Ascending aorta (tissue), 2 donors: ENCODE measurements at places on chromosomes 2 and 18.

DNA sequence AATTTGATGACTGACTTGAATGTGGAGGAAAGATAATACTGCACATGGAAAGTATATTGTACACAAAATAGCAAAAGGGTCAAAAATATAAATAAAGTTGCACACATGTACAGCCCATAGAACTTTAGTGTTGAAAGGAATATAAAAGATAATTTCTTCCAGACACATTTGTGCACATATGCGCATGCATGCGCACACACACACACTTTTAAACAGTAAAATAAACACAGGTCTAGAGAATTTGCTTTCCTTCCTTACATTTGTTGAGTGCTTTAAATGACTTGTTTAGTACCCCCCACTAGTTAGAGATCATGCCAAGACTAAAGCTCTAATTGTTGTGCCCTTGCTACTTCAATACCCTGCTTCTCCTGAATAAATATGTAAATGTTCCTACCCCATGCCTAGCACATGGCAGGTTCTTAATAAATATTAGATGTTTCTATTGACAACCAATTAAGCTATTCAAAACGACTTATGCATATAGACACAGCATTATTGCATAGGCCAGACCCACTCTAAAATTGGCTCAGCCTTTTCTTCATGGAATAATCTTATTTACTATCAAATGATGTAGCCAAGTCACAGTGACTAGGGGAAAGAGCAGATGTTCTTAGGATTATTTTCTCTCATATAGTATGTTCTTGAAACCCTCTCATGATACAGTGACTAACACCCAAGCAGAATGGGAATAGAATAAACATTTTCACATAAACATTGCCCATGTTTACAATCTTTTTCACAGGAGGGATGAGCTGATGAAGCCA, 165.5 kb upstream of the ACVR2A start:
- DNase-seq: no peak
- no peak overlapping the region for H3K4me3 ChIP-seq
- H3K4me1 ChIP-seq: no peaks in the 10 kb centered on the region
- no peaks in the 10 kb centered on the region for H3K27me3 ChIP-seq
- no peak overlapping the region for H3K27ac ChIP-seq

DNA sequence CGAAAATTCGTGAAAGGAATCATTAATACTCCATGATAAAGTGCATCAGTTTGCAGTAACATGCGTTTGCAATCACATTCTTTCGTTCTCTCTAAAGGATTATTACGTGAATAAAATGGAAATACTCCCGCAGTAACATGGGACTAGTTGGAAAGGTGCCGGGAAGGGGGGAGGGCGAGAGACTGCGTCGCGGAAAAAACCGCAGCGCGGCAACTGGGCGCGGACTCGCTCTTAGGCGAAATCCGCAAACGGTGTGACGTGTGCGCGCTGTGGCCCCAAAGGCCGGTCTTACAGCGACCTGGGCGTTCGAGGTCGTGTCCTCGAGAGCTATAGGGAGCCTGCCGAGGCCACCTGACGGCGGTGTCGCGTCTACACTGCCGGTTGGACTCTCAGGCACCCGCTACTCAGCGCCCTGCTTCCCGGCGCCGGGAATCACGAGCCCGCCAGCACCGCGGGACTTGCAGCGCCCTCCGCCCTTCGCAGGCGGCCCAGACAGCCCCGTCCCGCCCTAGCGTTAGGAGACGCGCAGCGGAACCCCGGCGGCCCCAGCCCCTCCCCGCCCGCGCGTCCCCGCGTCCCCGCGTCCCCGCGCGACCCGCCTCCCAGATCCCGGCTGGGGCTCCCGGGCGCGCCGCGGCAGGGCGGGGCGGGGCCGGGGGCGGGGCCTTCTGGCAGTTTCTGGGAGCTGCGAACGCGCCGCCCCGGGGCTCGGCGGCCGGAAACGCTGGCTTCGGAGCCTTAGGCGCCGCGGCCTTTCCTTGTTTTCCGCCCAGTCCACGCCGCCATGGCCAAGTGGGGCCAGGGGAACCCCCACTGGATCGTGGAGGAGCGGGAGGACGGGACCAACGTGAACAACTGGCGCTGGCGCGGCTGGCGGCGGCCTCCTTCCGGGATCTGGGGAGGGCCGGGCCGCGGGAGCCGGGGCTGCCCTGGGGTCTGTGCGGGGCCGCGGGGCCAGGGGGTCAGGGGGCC, 15.1 kb downstream of the C2orf74 start:
- no peaks in the 10 kb centered on the region for H3K27me3 ChIP-seq
- H3K4me3 ChIP-seq: peak overlapping the region; percentile 90
- peak; percentile 76 for DNase-seq
- peaks cover 40% of the 10 kb centered on the region for H3K4me1 ChIP-seq
- peak overlapping the region; percentile 99 for H3K27ac ChIP-seq

GRCh38 chr2:205161156-205161839, 521.0 kb upstream of the NRP2 start:
- H3K36me3 ChIP-seq: no peaks in the 10 kb centered on the region
- no peak overlapping the region for H3K27ac ChIP-seq
- no peak for DNase-seq
- no peaks in the 10 kb centered on the region for H3K27me3 ChIP-seq
- no peaks in the 10 kb centered on the region for H3K4me1 ChIP-seq

DNA sequence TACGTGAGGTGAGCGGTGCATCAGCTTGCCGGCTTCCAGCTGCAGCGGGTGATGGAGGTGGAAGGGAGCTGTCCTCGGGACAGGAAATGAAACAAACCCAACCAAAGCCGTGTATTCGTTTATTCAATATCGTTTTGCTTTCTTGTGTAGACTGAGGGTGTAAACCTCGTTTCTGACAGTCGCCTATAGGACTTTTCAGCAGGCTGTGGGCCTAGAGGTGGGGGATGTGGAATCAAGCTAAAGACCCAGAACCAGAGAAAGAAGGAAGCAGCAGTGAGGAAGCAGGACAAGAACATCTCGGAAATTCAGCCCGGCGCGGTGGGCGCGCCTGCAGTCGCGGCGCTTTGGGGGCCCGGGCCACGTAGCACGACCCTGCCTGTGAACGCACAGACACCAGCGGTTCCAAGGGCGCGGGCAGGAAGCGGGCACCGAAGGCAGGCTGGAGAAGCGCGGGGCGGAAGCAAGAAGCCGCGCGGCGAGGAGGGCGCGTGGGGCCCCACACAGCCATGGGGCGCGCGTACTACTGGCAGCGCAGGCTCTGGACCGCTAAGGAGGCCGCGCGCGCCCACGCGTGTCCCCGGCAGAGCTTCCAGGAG, 755 bp upstream of the ATP9B start:
- peak overlapping the region; percentile 93 for H3K27ac ChIP-seq
- H3K4me3 ChIP-seq: peak overlapping the region; percentile 89
- DNase-seq: no peak
- H3K4me1 ChIP-seq: peaks cover 17% of the 10 kb centered on the region

- H3K36me3 ChIP-seq: no peaks in the 10 kb centered on the region
- no peaks in the 10 kb centered on the region for H3K27me3 ChIP-seq
Observed at GRCh38 chr18:73793386-73793785, 354.2 kb downstream of the FBXO15 start.

DNA sequence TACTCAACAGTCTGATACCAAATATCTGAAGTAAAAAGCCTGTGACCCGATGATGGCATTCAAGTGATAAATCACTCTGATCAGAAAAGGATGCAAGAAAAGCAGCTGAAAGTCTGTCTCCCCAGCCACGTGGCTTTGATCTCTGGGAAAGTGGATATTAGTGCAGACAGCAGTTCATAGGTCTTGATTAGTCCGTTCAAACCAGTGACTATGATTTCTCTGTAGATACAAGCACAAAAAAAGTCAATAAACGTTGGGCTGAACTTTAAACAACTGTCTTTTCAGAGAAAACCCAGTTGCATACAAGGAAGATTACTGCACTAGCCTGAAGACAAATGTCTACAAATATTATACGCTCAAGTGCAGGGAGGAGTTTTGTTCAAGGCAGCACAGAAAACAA, 107.7 kb upstream of the CDC42EP3 start:
- H3K36me3 ChIP-seq: no peaks in the 10 kb centered on the region
- no peaks in the 10 kb centered on the region for H3K27me3 ChIP-seq
- peaks cover 3% of the 10 kb centered on the region for H3K4me1 ChIP-seq
- H3K4me3 ChIP-seq: no peak overlapping the region
- no peak for DNase-seq

DNA sequence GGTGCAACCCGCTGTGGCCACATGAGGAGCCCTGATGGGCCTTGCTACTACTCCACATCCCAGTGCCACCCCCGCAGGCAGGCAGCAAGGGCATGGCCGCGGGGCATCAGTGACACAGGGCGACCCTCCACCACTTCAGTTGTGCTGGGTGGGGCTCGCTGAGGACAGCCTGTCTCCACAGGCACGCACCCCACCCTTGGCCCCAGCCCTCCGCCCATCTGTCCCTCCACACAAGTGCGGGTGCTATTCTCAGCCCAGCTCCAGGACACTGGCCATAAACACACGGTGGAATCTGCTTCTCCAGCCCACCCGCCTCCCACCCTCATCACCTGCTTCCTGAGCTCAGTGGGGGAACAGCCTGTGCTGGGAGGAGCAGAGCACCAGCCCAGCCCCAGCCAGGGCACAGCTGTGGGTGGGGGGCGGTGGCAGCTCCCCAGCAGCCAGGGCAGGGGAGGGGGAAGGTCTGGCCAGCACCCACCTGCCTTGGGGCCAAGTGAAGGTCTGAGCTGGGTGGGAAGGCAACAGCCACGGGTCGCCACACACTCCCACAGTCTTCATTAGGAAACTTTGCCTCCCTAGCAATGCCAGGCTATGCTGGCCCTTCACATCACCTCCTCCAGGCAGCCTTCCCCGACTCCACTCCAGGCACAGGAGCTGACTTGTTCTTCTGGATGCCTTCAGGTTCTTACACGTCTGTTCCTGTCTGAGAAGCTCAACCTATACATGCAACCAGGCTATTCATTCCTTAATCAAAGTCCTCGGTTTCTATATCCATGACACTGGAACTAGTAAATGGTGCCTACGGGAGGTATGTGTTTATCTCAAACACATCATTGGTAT, 16.5 kb downstream of the BIN1 start:
- H3K36me3 ChIP-seq: no peaks in the 10 kb centered on the region

DNA sequence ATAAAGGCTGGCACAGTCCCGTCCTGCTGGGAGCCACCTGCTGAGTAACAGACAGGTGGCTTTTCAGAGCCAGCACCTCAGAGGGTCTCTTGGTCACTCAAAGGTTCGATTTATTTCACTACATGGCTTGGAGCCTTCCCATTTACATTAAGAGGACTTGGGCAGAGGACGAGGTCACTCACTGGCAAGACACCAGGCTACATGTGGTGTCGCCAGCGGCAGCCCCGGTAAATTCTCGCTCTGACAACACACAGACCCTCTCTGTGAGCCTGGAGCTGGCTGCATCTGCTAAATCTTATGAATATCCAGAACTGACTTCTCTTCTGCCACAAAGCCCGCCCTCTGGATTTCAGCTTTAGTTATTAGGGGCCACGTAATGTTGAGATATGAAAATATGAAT, 254.7 kb downstream of the VAPA start:
- H3K27ac ChIP-seq: no peak overlapping the region
- DNase-seq: no peak
- H3K27me3 ChIP-seq: no peaks in the 10 kb centered on the region
- no peaks in the 10 kb centered on the region for H3K36me3 ChIP-seq
- peaks cover 13% of the 10 kb centered on the region for H3K4me1 ChIP-seq

GRCh38 chr2:217208867-217209266, 349.0 kb upstream of the TNP1 start:
- no peak overlapping the region for H3K27ac ChIP-seq
- no peaks in the 10 kb centered on the region for H3K27me3 ChIP-seq
- H3K36me3 ChIP-seq: no peaks in the 10 kb centered on the region
- no peak for DNase-seq
- no peak overlapping the region for H3K4me3 ChIP-seq

- H3K27ac ChIP-seq: no peak overlapping the region
- no peak overlapping the region for H3K4me3 ChIP-seq
- no peaks in the 10 kb centered on the region for H3K27me3 ChIP-seq
- no peaks in the 10 kb centered on the region for H3K4me1 ChIP-seq
Observed at GRCh38 chr2:178279142-178279541, 84.8 kb downstream of the OSBPL6 start.

GRCh38 chr2:55649211-55649610, 31.8 kb upstream of the PPP4R3B start:
- H3K4me1 ChIP-seq: no peaks in the 10 kb centered on the region
- no peak for DNase-seq
- H3K27me3 ChIP-seq: no peaks in the 10 kb centered on the region
- H3K36me3 ChIP-seq: peaks cover 25% of the 10 kb centered on the region
- no peak overlapping the region for H3K4me3 ChIP-seq

GRCh38 chr2:96197546-96198255, 10.9 kb downstream of the STARD7 start:
- peaks cover 3% of the 10 kb centered on the region for H3K4me1 ChIP-seq
- no peak overlapping the region for H3K4me3 ChIP-seq
- H3K27ac ChIP-seq: no peak overlapping the region
- H3K27me3 ChIP-seq: no peaks in the 10 kb centered on the region
- peaks cover 21% of the 10 kb centered on the region for H3K36me3 ChIP-seq
- DNase-seq: no peak

GRCh38 chr2:217075268-217076057, 215.6 kb upstream of the TNP1 start:
- peak overlapping the region; percentile 73 for H3K27ac ChIP-seq
- no peak overlapping the region for H3K4me3 ChIP-seq
- no peaks in the 10 kb centered on the region for H3K27me3 ChIP-seq
- DNase-seq: no peak

DNA sequence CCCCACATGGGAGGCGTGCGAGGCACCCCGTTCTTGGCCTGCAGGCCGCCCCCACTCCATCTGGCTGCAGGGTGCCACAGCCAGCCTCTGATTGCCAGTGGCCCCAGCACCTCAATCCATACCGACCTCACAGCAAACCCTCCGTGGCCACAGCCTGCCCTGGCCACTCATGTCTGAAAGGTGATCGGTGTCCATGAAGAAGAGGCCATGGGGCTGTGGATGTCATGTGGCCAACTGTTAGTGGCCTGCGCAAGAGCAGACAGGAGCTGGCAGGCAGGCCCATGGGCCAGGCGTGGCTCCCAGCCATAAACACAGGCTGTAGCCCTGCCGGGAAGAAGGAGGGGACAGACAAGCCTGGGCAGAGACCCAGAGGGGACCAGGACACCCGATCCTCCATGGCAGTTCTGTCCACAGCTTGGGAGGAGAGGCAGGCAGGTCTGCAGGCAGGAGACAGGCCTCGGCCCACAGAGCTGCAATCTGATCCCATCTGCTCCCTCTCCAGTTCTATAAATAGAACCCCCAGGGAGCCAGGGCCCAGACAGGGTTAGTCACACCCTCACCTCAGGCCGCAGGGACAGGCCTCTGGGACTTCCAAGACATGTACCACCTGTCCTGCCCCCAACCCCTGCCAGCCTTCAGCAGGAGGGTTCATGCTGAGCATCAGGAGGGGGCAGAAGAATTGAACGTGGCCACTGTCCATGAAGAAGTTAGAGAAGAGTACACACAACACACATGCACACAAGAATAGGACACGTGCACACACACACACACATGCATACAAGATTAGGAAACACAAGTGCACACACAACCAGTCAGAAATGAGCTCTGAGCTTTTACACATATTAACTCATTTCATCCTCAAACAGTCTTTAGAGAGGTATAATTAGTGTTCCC, 16.9 kb downstream of the STEAP3 start:
- peaks cover 9% of the 10 kb centered on the region for H3K4me1 ChIP-seq
- H3K27ac ChIP-seq: peak overlapping the region; percentile 91
- peak; percentile 34 for DNase-seq
- no peak overlapping the region for H3K4me3 ChIP-seq

- no peak overlapping the region for H3K27ac ChIP-seq
- DNase-seq: no peak
- H3K4me1 ChIP-seq: peaks cover 5% of the 10 kb centered on the region
- no peak overlapping the region for H3K4me3 ChIP-seq
Observed at GRCh38 chr2:43832457-43832856, 6.2 kb downstream of the ABCG5 start.
